Right forelimb (tissue), 1 donor: ENCODE measurements at places on chromosomes 11 and 22.

DNA sequence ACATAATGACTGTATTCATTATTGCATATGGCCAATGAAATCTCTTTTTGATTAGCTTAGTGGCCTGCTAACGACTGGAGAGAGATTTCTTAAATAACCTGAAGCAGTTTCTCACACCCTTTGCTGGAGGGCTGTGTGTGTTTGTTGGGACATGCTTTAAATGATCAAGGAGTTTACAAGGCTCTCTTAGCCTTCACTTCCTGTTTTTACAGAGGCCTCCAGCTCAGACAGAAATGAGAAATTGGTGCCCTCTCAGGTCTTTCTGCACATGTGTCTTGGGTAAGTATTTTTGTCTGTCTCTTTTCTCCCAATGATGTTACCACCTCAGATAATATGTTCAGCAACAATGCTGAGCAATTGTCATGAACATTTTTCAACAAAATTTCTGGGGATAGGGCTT lies 884.4 kb upstream of the CNTN5 start:
- no peak for DNase-seq

GRCh38 chr11:75072582-75072981 lies 24.1 kb downstream of the OR2AT4 start:
- no peak for DNase-seq

DNA sequence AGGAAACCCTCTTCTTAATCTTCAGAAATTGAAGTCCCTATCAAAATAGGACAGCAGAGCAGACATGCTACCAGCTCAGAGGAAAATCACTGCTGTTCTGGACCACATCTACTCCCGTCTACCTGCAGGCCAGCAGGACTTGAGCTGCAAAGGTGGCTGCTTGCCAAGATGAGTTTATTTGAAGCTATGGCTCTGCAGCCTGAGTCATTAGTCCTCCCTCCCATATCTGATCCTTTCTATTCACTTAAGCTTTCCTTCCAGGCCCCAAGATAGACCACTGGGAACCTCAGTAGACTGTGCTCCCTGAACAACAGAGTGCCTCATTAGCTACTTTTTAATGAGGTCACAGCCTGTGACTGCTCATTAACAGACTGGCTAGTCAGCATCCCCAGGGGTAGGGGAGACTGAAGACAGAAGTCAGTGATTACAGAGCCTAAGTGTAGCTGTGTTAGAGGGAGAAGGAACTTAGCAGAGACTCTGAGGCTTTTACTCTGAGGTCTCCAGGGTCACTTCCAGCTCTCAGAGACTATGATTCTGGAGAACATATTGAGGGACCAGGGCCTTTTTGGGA lies 6.8 kb upstream of the OR10A2 start:
- DNase-seq, result no peak

GRCh38 chr11:84947970-84948580 lies 679.1 kb downstream of the DLG2 start:
- no peak for DNase-seq

DNA sequence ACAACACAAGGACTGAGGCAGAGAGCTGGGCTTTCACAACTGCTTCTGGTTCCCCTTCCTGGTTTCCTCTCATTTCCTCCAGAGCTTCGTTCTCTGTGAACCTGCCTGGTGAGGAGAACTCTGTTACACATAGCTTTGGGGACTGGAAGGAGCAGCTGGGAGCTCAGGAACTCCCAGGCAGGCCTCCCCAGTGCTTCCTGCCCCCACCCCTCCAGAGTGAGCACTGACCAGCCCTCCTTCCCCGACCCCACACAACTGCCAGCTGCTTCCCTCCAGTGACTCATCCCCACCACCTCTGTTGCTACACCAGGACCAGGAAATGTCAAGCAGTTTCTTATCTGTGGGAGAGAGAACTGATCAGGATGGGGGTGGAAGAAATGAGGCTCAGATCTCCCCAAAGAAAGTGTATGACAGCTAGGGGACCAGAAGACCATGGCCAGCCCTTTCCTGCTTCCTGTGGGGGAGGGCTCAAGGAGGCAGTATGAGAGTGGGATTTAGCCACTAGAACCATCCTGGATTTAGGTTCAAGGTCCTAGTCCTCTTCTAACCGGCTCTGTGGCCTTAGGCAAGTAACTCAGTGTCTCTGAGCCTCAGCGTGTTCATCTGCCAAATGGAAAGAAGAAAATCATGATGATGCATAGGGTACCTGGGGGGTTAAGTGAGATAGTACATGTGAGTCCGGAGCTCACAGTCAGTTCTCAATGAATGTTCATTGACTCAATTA lies 4.5 kb upstream of the TP53I11 start:
- DNase-seq, result no peak

- no peak for DNase-seq
These were observed 28.3 kb downstream of the MYO18B start for GRCh38 chr22:25770333-25770732.

GRCh38 chr11:64161037-64161436 lies 4.9 kb downstream of the MACROD1 start:
- DNase-seq, result no peak

DNA sequence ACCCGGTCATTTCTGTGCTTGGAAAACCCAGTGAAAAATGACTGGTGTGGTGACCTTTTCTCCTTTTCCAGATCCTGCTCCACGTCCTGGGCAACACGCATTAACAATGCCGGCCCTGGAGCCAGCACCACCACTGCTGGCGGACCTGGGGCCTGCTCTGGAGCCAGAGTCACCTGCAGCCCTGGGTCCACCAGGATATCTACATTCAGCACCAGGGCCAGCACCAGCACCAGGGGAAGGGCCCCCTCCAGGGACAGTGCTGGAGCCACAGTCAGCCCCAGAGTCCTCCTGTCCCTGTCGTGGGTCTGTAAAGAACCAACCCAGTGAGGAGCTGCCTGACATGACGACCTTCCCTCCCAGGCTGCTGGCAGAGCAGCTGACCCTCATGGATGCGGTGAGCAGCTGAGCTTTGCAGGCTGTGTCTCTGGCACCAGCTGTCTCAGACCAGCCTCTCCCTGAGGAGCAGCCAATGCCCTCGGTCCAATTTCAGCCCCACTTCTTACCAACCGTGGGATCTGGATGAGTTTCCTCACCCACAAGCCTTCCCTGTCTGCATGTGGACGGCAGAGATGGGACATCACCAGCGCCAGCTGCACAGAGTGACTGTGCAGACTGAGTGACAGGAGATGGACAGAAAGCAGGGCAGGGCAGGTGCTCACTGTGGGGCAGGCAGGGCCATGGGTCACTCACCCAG lies 1.9 kb downstream of the RGL4 start:
- no peak for DNase-seq

GRCh38 chr11:107606141-107606540 lies 15.2 kb downstream of the ELMOD1 start:
- DNase-seq, result no peak

GRCh38 chr22:36027935-36028645 lies 534 bp downstream of the RBFOX2 start:
- DNase-seq, result no peak

GRCh38 chr11:70601861-70602538 lies 203.7 kb downstream of the CTTN start:
- no peak for DNase-seq

DNA sequence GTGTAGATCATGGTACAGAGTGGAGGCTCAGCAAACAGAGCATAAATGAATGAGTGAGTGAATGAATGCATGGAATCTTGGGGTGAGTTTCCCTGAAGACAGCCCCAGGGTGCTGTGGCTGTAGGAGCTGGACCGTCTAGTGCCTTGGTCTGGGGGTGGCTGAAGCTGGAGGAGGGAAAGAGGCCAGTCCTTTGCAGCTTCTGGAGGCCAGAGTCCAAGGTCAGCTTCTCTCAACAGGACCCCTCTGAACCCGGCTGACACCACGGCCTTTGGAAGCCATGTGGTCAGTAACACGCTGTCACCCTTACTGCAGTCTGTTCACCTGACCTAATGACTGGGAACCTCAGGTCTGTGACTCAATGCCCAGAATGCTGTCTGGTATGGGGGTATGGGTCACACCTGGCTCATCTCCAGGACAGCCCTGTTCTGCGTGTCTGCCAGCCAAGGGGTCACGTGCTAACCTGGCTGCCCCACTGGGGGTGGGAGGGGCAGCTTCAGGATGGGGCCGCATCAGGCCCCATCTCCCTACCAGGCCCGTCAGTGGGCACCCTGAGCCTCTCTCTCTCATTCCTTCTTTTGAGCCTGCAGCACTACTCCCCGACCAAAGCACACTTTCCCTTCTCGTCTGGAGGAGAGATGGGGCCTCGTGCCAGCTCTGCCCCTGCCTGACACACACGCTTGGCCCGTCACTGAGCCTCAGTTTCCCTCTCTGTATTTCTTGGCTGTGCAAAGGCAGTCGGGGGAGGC lies 24.1 kb upstream of the CHKA start:
- DNase-seq, result no peak

- DNase-seq, result no peak
These were observed 133.0 kb downstream of the PLEKHA7 start for GRCh38 chr11:16881074-16881709.

GRCh38 chr11:122337704-122338103 lies 221.7 kb upstream of the BLID start:
- no peak for DNase-seq

GRCh38 chr11:86313793-86314192 lies 11.8 kb downstream of the HIKESHI start:
- DNase-seq, result no peak

DNA sequence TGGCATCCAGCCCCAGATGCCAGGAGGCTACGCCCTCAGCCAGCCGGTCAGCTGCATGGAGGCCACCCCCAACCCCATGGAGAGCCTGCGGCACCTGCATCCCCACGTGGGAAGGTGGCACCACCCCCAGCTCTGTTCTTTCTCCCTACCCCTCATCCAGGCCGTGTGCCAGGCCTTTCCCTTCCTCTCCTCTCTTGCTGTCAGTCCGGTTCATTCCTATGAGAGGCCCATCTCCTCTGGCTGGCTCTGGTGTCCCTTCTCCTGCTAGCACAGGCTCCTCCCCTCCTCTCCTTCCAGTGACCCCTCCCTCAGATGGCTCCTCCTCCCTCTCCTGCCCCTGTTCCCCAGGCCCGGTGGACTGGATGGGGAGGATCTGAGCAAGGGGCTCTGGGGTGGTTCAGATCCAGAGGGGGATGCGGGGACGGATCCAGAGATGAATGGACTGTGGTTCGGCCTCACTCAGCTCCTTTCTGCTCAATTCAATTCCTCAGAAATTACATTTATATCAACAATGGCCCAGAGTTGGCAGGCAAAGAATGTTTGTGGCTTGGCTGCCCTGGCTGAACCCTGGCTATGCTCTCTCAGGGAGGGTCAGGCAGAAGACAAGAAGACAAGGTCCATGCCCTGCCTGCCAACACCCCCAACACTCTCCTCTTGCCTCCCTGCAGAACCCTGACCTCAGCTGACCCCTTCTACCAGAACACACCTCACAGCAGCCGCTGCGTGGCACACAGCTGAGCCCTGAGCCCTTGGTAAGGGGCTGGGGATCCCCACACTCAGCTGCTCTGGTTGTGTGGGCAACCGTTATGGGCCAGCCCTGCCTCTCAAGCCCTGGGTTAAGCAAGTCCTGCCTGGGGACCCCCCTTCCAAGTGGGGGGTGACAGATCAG lies 18.5 kb upstream of the LRRC10B start:
- no peak for DNase-seq

DNA sequence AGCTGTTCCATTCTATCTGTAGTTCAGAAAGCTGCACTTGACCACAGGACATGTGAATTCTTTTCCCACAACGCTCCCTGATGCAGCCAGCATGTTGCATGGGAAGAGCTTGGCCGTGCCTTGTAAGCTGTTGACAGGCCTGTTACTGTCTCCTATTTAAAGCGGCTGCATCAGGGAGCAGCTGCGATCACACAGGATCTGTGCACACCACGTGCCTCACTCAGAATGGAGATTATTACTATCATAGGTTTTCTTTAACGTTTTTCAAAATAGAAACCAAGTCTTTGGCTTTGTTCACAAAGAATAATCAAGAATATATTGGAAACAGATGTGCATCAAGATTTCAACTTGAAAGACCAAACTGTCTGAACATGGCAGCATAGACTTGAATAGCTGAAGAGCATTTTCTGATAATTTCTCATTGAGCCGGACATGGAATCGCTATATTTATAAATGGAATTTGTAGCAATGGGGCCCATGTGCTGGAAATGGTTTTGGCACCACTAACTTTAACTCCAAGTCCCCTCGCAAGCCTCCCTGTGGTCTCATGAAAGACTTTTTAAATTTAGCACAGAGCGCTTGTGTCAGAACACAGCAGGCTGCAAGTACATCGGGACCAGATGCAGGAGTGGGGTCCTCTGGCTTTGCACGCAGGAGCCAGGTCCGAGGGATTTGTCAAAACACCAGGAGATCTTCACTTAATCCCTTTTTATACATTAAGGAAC lies 40.8 kb upstream of the MYO18B start:
- DNase-seq, result peak; percentile 77

DNA sequence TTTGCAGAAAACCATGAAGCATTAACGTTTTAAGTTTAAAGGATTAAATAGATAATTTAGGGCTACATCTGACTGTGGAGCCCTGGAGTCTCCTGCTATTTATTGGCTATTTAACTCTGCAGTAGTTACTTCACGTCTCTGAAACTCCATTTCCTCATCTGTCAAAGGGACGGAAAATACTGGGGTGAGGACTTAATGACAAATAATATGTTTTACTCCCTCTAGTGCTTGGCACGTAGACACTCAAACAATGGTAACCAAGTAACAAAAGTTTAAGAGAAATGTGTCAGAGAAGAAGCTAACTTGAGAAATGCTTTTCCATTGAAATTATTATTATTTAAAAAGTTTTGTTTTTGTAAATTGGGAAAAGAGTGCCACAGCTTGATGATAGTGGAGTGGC lies 130.7 kb upstream of the RCN1 start:
- no peak for DNase-seq
